ENCODE measurements at places on chromosomes 16 and 17.

DNA sequence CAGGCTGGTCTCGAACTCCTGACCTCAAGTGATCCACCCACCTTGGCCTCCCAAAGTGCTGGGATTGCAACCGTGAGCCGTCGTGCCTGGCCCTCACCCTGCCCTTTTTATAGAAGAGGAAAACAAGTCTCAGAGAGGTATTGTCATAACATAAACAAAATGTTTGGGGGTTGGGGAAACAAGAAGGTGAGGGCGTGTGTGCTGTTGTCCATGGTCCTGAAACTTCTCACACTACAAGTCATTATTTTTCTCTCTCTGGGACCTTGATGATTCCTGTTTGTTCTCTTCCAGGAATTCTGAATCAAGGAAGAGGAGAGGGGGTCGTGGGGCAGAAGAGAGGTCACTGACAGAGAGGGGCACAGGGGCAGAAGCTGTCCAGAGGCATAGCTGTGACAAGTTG is 160.2 kb upstream of the LHX1 start:
- no peak for DNase-seq

- DNase-seq: no peak
Observed at GRCh38 chr17:79090443-79091225, 16.0 kb downstream of the ENGASE start.

- peak; percentile 71 for DNase-seq
Observed at GRCh38 chr17:51372345-51373004, 112.1 kb downstream of the UTP18 start.

- no peak for DNase-seq
Observed at GRCh38 chr17:81427173-81428120, 32.2 kb downstream of the BAHCC1 start.

GRCh38 chr17:27754549-27754948 is 45.8 kb downstream of the NOS2 start:
- DNase-seq: no peak

All from endothelial cell of umbilical vein (primary cell).